T-helper 17 cell (primary cell): ENCODE measurements at places on chromosomes 13 and 19.

- no peak for DNase-seq
These were observed 9.4 kb downstream of the URAD start for GRCh38 chr13:27979001-27979643.

DNA sequence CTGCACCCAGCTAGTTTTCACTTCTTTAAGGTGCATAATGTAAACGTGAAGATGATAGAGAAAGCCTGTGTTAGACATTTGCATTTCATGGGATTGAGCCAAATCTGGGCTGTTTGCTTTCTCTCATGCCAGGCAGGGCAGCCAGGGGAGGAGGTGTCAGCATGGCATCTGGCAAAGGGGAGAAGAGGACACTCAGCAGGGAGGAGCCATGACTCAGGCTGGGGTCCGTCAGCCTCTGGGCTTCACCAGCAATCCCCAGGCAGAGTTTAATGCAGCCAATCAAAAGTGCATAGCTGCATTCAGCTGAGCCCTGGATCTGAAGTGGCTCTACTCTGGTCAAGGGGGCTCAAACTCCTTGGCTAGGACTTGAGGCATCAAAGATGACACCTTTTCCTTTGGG is 23.5 kb downstream of the EBPL start:
- no peak for DNase-seq

GRCh38 chr19:13825489-13826441 is 30.5 kb downstream of the ZSWIM4 start:
- DNase-seq, result no peak

DNA sequence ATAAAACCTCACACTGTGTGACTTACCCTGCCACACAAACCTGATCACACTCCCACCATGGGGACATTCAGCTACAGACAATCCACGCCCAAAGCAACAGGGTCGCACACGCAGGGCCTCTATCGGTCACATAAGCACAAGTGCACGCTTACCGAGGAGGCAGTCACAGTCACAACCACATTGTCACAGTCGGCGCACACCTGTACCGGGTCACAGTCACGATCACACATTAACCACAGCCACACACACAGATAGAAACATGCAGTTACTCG is 579 bp downstream of the ZNF566 start:
- no peak for DNase-seq

DNA sequence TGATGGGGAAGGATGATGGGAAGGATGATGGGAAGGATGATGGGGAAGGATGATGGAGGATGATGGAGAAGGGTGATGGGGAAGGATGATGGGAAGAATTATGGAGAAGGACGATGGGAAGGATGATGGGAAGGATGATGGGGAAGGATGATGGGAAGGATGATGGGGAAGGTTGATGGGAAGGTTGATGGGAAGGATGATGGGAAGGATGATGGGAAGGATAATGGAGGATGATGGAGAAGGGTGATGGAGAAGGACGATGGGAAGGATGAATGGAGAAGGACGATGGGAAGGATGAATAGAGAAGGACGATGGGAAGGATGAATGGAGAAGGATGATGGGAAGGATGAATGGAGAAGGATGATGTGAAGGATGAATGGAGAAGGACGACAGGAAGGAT is 13.5 kb downstream of the C2CD4C start:
- DNase-seq, result no peak

DNA sequence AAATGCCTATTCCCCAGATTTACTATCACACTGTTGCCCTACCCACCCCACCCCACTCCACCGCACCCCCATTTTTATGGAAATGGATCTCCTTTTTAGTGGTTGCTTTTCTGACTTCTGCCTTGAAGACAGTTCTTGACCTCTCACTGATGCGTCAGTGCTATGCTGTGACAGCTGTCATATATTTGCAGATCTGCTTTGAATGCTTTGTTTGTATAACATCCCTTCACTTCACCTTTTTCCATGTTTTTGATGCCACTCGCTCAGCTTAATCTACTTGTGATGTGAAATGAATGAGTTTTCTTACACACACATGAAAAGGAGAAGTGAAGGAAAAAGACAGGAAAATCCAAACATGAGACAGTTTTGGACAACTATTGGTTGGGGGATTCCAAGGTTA is 731.0 kb downstream of the SLITRK6 start:
- no peak for DNase-seq

GRCh38 chr19:10283301-10284064 is 3.3 kb upstream of the ICAM4 start:
- no peak for DNase-seq

DNA sequence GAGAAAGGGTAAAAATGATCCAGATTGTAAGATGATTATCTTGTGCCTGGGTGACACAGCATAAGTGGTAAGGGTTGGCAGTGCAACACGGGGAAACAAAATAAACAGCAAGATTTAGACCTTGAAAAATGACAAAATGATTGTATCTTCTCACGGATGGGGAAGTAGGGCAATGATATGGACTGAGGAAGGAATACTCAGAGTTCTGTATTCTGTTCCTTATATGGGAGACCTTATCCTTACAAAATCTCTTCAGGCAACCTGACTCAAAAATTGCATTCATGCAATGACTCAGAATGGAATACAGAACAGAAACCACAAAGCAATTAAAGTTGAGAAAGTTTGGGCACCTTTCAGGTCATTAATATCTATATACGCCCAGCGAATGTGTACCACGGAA is 149.0 kb downstream of the HS6ST3 start:
- DNase-seq, result no peak

GRCh38 chr19:55486971-55487923 is 989 bp upstream of the SSC5D start:
- no peak for DNase-seq

GRCh38 chr13:114035583-114036531 is 62.0 kb upstream of the C13orf46 start:
- DNase-seq, result no peak

- DNase-seq, result no peak
These were observed 39.2 kb upstream of the FGF14 start for GRCh38 chr13:102441085-102441484.

- DNase-seq, result no peak
These were observed 254.8 kb downstream of the DCT start for GRCh38 chr13:94224670-94225069.

- no peak for DNase-seq
These were observed 16.9 kb downstream of the TFDP1 start for GRCh38 chr13:113601166-113602070.

DNA sequence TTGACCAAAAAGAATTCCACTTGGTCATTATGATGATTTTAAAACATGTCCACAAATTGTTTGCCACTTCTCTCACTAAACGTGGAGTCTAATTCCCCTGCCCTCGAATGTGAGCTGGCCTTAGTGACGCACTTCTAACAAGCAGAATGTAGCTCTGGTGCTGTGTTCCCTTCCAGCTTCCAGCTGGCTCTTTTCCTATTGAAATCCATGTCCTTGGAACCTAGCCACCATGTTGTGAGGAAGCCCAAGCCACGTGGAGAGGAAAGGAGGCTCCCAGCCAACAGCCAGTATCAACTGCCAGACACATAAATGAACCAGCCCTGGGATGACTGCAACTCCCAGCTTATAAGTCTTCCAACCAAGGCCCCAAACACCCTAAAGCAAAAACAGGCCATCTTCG is 23.6 kb upstream of the CEBPA start:
- DNase-seq, result no peak

GRCh38 chr13:72985610-72986009 is 73.2 kb upstream of the KLF5 start:
- DNase-seq, result no peak

DNA sequence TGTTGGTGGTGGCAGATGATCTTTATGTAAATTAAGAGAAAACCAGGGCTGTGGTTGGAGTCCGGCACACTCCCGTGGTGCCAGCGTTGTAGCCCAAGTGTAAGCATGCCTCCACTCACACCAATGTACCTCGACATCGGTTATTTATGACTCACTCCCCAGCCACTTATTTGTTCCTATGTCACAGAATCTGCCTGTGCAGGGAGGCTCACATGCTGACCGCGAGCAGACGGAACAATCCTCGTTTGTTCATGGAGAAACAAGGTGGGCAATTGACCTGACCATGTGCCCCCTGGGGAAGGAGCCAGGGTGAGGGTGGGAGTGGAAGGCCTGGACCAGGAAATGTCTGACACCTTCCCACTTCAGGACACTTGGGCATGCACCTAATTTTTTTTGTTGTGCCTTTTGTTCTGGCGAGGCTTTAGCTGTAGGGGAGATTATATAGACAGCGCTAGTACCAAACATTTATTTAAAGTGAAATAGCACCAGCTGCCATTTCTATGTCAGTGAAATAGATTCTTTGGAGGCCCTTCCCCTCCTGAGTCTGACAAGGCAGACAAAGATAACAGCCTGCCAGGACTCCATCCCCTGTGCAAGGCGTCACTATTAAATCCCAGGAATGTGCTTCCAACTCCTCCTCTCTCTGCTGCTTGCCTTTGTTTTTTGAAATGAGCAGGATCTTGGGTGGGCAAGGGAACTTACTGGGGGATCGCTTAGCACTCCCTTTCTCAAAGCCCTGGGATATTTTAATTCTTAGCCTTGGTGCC is 394.2 kb downstream of the FGF9 start:
- no peak for DNase-seq

GRCh38 chr19:10936661-10937084 is 8.1 kb downstream of the TIMM29 start:
- no peak for DNase-seq

DNA sequence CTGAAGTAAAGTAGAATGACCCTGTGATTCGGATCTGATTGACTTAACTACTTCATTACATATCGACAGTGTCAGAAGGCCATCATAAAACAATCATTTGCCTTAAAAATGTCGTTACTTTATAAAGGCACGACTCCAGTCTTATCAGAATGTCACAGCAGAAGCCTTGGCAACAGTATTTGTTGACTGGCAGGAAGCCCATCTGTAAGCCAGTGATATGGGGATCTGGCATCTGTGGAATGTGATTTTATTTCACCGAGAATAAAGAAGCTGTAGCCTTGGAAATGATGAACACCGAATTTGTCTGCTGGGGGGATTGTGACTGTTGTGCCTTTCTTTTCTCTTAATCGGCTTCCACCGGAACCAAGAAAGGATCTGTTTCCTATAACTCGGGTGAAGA is 362.5 kb downstream of the TDRD3 start:
- no peak for DNase-seq

- DNase-seq, result peak; percentile 44
These were observed 367 bp downstream of the MFSD12 start for GRCh38 chr19:3556978-3557460.

GRCh38 chr13:41267106-41267505 is 3.7 kb upstream of the MTRF1 start:
- no peak for DNase-seq

GRCh38 chr13:75402787-75403186 is 79.2 kb downstream of the TBC1D4 start:
- DNase-seq, result no peak

- no peak for DNase-seq
These were observed 3.4 kb downstream of the EBI3 start for GRCh38 chr19:4232614-4233281.

DNA sequence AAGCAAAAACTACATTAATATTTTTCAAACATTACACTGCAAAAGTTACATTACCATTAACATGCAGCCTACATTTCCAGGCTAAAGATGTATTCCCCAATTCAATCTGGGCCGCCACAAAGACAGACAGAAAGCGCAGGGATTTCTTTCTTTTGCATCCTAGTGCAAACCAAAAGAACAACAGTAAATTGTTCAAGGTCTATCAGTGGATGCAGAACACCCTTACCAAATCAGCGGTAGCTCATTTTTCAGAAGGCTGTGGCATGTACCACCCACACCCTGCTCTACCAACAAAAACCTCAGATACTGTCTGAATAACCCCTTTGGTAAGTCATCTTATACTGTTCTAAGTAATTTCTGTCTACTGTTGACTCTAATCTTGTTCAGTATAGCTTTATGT is 3.6 kb downstream of the TPT1 start:
- DNase-seq, result no peak

DNA sequence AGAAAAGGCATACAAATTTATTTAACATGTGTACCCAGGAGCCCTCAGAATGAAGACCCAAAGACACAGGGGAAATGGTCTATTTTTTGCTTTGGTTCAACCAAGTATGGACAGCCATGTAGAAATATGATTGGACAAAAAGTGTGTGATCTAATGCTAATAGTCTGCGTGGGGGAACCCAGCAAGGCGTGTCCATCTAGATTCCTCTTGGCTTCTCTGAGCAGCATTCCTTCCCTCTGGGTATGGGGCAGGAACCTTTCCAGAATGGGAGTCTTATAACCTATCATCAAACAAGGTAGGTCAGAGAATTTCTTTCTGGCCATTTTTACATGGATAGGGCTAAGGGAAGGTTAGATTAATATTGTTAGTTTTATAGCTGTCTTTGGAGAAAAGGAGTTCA is 698.2 kb downstream of the FGF9 start:
- no peak for DNase-seq
